Renal cortex interstitium (tissue), 15 donors: ENCODE measurements at places on chromosomes 5 and 9. TPM values are rescaled to one million over a fixed set of nuclear protein-coding genes. Genes with fewer than 3 reads are reported as not detected.

- no peak for DNase-seq
These were observed 72.4 kb downstream of the NNT start for GRCh38 chr5:43675357-43675756.

DNA sequence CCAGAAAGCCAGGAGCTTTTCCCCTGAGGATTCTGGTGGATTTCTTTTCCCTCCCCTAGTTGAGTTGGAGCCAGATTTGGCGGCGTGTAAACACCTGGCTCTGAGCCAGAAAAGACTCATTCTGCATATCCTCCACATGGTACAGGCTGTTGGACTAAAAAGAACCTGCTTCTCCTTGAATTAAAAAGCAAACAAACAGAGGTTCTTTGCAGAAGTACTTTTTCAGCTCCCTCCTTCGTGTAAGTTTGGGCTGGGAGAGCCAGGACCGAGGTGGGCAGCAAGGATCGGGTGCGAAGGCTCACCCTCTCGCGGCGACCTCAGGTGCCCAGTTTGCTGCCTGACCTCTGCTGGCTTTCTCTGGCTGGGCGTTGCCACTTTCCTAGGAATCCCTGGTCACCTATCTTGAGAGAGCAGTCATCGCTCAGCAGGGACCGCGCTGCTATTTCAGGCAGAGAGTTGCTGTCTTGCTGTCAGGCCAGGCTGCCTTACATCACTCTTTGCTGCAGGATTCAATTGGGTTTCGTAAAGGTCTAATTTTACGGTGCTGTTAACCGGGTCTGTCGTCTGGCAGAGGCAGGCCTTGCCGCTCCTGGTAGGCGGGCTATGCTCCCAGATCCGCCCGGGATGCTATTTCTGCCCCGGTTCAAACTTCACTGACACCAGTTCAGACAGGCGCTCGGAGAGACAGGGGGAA is 3.2 kb downstream of the PAPPA start:
- no peak for DNase-seq

DNA sequence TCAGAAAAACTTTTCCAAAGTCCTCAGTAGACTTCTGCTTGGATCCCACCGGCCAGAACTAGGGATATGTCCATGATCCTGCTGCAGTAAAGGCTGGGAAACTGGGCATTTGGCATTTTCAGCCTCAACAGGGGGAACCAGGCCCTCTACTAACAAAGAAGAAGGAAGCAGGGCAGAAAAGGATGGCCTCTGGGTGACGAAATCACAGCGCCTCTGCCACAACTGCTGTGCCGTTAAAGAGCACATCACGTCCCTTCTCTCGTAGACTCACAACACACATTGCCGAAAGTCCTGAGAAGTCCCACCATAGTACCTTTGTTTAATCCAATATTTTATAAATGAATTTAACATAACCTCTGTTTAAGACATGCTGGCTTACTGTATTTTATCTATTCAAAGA is 10.4 kb upstream of the AFAP1L1 start:
- DNase-seq: no peak

GRCh38 chr9:16275795-16276624 is 594.5 kb downstream of the BNC2 start:
- DNase-seq: no peak

DNA sequence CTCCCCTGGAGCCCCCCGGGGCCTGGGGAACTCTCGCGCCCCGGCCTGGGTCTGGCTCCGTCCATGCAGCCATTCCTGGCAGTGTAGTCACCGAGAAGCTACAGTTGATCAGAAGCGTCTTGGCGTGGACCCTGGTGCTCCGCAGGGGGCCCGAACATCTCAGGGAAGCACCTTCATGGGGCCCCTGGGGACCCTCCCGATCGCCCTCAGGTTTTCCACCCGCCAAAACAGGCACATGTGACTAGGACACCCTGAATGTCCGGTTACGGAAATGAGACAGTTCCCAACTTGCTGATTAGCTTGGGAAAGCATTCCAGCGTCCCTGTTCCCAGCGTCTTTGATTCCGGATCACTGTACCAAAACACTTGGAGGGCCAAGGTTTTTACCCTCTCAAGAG is 472 bp downstream of the FBXO4 start:
- DNase-seq: peak; percentile 17

DNA sequence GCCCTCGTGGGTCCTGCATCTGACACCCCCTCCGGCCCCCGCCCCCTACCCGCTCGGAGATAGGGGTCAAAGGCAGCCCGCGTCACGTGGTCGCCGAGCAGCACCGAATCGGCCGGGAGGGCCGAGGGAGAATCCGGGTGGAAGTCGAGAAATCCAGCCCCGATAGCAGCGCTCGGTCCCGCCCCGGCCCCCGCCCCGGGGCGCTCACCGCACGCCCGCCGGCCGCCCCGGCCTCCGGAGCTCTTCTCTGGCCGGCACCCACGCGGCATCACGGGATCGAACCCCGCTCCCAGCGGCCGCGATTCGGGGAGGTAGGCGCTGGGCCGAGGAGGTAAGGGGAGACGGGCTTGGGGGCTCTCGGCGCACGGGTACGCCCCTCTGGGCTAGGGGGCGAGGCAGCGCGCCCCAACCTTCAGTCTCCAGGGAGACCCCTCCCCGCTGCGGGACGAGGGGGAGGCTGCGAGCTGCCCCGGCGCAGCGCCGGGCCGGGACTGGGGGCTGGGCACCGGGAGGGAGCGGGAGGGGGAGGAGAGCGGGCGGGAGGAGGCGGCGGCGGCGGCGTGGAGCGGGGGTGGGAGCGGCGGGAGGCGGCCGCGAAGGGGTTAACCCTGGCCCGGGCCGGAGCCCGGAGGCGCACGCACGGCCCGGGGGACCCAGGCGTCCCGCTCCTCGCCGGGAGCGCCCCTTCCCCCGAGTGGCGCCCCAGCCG is 22.1 kb upstream of the NDST1 start:
- DNase-seq: no peak

GRCh38 chr9:89448821-89449220 is 49.1 kb downstream of the SEMA4D start:
- no peak for DNase-seq

DNA sequence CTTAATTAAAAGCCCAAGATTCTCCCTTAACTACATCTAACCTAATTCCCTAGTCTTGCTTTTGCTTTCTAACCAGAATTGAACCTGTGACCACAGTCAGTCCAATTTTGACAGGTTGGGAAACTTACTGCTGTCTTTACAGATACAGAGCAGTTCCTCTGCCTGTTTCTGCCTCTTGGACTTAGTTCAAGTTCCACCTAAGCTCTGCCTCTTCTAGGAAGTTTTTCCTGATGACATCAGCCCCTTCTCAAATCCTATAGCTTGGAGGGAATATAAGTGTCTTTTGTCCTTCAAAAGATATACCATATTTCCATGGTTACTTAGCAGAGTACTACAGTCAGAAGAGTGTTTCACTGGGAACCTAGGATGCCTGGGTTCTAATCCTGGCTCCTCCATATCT is 31.7 kb downstream of the BRINP1 start:
- no peak for DNase-seq

DNA sequence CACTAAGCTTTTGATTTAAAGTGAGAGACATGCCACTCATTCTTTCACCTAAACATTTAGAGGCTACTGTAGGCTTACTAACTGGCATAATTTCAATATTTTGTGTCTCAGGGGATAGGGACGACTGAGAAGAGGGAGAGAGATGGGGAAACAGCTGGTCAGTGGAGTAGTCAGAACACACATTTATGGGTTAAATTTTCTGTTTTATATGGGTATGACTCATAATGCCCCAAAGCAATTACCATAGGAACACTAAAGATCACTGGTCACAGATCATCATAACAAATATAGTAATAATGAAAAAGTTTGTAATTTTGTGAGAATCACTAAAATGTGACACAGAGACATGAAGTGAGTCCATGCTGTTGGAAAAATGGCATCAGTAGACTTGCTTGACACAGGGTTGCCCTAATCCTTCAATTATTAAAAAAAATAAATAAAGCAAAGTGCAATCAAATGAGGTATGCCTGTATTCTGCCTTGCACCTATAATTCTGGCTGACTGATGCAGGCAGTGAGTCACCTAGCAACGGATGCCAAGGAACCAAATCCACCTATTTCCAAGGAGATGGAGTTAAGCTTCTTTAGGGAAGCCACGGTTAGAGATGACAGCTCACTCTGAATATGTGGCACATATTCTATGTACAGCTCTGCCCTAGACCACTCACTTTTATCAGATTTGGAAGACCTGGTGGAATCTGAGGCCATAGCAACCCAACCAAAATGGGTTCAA is 166.1 kb downstream of the MARCHF11 start:
- DNase-seq: no peak

The ANKDD1B gene
- 7.4 TPM for polyA plus RNA-seq

The DMAC1 gene
- 81.3 TPM for polyA plus RNA-seq

The COMMD10 gene
- polyA plus RNA-seq: 65.6 TPM

The PKN3 gene
- 12.8 TPM for polyA plus RNA-seq

The PCDHGB4 gene
- 4.9 TPM for polyA plus RNA-seq

The GABRP gene
- 1.2 TPM for polyA plus RNA-seq

The SHROOM1 gene
- 10.8 TPM for polyA plus RNA-seq

The SLC6A7 gene
- polyA plus RNA-seq: 0.22 TPM

The ACSL6 gene
- 1.8 TPM for polyA plus RNA-seq

The INSL4 gene
- not detected for polyA plus RNA-seq

The GARIN3 gene
- polyA plus RNA-seq: not detected

The CTNND2 gene
- polyA plus RNA-seq: 2.0 TPM
